ENCODE measurements at places on chromosomes 16 and 17.

DNA sequence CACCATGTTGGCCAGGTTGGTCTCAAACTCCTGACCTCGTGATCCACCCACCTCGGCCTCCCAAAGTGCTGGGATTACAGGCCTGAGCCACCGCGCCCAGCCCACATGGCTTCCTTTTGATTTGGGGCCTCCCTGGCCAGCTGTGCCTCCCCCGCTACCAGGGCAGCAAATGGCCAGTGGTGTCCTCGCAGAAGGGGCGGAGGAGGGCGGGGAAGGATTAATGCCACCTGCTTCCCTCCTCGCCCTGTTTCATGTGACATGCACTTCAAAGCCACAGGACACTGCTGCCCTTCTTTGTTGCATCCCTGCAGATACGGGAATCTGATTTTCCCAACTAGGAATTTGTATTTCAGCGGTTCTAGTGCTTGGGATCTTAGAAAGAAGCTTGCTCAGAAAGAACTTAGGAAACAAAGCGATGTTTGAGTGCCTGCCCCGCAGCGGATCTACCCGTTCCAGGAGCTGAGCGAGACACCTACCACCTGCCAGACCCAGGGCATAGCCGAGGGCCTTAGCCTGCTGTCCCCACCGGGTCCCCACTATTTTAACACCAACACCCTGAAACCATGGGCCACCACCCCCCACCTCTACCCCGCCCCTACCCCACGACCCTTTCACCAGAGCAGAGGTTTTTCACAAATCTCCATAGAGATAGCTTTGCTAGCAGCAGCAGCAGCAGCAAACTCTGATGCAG is 37.7 kb upstream of the CCDC182 start:
- no peak for DNase-seq

DNA sequence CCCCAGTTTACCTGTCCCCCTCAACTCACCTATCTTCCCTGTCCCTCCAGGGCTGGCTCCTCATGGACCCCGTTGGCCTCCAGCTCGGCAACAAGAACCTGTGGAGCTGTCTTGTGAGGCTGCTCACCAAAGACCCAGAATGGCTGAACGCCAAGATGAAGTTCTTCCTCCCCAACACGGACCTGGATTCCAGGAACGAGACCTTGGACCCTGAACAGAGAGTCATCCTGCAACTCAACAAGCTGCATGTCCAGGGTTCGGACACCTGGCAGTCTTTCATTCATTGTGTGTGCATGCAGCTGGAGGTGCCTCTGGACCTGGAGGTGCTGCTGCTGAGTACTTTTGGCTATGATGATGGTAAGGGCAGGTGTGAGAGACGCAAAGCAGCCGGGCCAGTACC is 31.3 kb downstream of the NLRC5 start:
- DNase-seq = no peak

DNA sequence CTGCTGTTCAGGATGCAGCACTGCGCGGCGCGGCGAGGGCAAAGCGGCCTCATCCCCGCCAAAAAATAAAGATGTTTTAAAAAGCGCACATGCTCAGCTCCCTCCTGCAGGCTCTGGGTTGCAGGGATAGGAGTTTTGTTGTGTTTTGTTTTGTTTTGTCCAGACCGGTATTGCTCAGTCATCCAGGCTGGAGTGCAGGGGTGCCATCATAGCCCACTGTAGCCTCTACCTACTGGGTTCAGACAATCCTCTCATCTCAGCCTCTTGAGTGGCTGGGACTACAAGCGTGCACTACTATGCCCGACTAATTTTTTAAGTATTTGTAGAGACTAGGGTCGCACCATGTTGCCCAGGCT is 636 bp downstream of the WWOX start:
- no peak for DNase-seq

DNA sequence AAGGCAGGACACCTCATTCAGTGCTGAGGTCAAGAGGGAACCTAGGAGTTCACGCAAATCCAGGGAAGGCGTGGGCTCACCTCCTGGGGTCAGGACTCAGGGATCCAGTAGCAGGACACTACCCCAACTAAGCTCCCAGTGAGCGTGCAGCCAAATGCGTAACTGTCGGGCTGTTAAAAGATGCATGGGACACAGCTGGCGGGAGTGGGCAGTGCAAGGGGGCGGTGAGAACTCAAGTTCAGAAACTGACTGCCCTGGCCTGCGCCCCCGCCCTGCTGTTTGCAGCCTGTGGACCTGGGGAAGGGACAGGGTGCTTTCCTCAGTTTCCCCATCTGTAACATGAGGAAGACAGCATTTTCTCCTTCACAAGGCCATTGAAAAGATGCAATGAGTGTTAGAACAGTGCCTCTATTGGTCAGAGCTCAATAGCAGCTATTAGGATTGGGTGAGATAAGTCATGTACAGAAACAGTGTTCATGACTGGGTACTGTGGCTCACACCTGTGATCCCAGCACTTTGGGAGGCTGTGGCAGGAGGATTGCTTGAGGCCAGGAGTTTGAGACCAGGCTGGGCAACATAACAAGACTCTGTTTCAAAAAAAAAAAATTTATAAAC is 20.2 kb downstream of the CDIPT start:
- DNase-seq = no peak

DNA sequence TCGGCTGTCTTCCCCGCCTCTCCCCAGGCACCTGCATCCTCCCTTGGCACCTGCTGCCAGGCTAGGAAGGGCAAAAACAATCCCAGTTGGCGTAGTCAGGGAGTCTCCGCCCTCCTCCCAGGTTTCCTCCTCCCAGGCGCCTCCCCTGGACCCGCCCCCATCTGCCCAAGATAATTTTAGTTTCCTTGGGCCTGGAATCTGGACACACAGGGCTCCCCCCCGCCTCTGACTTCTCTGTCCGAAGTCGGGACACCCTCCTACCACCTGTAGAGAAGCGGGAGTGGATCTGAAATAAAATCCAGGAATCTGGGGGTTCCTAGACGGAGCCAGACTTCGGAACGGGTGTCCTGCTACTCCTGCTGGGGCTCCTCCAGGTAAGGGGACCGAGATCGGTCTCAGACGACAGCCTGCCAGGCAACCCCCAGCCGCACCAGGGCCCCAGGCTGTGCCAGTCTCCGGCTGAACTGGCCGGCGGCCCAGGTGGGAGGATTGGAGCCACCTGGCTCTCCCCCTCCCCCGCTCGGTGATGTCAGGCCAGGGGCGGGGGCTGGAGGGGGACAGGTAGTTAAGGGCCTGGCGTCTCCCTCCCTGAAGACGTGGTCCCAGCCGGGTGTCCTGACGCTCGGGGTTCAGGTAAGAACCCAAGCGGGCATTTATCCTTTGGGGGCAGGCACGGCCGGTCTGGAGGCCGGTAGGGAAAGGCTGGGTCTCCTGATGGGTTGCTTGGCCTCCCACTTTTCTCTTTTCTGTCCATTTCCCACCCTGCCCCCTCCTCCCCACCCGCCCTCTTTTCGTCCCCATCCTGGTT is at the start of gene GRB7:
Gene GRB7, plus strand, starts transcription at position 179 of the 808 bp plus-strand sequence. CDS start 4,364 bp downstream, outside the sequence.
- no peak for DNase-seq

GRCh38 chr17:72342627-72343527 is 222.1 kb downstream of the SOX9 start:
- no peak for DNase-seq

GRCh38 chr17:81482673-81483072 is 29.9 kb downstream of the ACTG1 start:
- no peak for DNase-seq

Measured in lower leg skin (tissue), 4 donors.